ENCODE measurements at places on chromosomes 11 and 22.

- DNase-seq, result no peak
Measured at GRCh38 chr11:27635567-27636037, 64.7 kb downstream of the BDNF start.

DNA sequence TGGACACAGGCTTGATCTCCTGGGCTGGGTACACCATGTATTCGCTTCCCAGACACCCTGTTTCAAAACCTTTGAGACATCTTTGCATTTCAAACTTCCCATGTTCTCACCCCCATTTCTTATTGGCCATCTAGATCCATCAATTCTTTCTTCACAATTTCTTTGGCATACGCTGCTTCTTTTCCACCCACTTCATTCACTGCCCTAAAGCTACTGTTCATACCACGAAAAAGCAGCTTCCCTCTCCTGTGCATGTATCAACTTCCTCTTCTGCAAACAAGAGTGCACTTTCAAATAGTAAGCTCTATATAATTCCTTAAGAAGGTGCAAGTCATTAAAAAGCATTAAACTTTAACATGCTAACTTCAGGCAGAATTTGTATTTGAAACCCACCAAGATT, 21.4 kb downstream of the UVRAG start:
- no peak for DNase-seq

DNA sequence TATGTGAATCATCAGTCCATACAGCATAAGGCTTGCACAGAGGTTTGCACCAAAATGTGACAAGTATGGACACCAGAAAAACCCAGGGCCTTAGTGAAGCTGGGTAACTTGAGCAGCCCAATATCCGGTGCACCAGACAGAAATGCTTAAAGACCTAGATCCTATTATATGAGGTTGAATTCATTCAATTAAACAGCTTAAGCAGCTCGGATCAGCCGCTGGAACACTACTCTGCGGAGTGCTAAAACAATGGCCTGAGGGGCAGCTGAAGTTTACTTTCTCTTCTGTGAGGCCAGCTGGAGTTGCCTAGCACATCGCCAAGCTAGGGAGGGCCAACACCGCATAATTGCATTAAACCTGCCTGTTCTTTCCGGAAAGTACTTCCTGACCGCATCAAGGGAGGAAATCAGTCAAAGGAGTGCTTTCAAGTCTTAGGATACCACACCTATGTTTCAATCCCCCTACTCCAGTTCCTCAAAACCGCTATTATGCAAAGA, 17.0 kb upstream of the FAM181B start:
- DNase-seq, result peak; percentile 77

GRCh38 chr11:67483831-67484665, 1.2 kb downstream of the AIP start:
- no peak for DNase-seq

GRCh38 chr11:14386895-14387480, 28.0 kb upstream of the RRAS2 start:
- peak; percentile 82 for DNase-seq

DNA sequence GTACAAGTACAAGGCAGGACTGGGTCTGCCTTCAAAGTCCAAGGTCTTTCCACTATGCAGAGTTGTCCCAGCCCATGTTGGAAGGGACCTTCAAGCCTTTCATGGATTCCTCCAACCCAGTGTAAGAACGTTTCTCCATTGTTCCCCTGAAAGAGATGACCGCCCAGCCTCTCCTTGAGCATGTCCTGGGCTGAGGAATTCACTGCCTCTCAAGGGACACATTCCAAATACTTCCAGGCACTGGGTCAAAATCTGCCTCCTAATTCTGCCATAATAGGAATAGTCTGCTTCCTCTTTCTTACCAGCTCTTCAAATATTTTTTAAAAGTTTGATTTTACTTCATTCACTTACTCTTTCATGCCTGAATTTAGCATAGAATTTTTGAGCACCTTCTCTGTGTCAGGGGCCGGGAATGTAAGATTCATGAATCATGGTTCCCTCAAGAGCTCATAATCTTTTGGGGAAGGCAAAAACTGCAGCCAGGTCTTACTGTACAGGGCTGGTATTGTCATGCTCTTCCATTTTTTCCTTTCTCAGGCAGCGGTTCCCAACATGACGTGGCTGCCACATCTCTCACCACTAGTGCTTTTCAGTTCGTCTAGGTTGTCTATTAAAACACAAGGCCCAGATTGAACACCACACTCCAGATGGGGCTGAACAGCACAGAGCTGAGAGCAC, 143.3 kb upstream of the TBCEL start:
- no peak for DNase-seq

DNA sequence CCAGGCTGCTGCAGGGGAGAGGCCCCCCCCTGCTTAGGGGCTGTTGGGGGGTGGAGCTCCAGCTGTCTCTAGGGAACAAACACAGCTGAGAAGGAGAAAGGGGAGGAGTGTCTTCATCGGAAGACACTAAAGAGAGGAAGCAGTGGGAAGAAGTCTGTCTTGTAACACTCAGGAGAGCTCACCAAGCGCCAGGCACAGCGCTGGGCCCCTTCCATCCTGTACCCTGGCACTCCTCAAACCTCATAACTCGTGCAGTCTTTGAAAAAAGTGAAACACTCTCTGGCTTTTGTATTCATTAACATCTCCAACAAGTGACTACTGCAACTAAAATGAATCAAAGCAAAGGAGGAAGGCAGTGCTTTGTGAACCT, 67.4 kb upstream of the PRDM11 start:
- no peak for DNase-seq

Data from ecto neural progenitor cell (in vitro differentiated cells).